Ammon's horn (tissue), 1 donor: ENCODE measurements at places on chromosomes 4 and X.

DNA sequence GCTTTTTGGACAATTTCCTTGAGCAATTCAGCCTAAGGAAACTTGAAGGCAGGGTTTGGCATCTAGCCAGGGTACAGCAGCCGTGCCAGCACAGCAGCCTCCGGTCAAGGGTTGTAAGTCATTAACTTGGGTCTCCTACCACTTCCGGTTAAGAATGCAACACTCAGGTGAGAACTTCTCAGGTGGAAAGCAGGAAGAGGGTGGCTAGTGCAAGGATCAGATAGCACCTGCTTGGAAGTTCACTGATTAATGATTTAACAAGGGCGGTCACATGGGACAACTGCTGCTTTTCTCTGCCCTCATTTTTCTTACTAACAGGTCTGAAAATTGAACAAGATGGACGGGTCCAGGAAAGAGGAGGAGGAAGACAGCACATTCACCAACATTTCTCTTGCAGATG, 30.1 kb upstream of the SCOC start:
- no peak for DNase-seq

DNA sequence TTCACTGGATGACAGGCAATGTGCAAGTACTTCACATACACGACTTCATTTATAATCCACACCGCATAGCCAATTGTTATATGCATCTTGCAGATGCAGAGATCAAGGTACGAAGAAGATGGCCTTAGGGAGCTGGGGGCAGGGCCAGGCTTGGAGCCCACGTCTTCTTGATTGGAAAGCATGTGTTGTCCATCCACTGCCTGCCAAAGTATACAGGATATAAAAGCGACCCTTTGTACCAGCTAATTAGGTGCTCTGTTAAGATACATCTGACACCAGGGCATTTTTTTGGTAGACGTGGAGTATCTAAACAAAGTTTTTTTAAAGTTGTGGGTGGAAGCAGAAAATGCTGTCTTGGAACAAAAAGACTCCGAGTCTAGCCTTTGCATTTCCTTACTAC, 1.4 kb downstream of the C4orf36 start:
- DNase-seq: no peak

DNA sequence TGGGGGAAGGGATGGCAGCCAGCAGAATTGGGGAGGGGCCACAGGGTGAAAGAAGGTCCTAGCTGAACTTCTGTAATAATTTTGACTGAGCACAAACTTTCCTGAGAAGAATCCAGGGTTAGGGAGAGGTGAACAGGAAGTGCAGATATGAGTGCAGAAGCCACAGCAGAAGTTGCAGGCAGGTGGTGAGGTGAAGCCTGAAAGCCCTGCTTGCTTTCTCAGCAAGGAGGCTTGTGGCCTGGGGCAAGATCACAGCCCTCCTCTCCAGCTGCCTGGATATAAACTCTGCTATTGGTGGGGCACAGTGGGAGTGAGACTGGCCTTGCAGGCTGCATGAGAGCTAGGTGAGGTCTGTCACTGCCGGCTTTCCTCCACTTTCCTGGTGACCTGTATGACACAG, 44.1 kb upstream of the UPRT start:
- DNase-seq: no peak

DNA sequence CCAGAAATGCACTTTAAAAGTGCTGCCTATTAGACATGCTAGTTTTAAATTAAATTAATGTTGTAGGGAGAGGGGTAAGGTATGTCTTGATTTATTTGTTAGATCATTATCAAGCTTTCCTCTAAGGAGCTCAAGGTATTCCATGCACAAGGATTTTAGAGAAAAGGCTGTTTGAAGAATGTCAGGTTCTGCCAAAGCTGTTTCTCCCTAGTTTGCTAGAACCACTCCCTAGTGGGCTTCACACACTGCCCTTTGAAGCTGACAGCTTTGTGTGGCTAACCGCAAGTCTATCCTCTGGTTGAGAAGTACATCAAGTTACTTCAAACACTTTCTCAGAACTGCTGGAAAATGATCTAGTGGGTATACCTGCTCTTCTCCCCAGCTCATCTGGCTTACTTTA, 32.3 kb downstream of the RASL11B start:
- DNase-seq: no peak

DNA sequence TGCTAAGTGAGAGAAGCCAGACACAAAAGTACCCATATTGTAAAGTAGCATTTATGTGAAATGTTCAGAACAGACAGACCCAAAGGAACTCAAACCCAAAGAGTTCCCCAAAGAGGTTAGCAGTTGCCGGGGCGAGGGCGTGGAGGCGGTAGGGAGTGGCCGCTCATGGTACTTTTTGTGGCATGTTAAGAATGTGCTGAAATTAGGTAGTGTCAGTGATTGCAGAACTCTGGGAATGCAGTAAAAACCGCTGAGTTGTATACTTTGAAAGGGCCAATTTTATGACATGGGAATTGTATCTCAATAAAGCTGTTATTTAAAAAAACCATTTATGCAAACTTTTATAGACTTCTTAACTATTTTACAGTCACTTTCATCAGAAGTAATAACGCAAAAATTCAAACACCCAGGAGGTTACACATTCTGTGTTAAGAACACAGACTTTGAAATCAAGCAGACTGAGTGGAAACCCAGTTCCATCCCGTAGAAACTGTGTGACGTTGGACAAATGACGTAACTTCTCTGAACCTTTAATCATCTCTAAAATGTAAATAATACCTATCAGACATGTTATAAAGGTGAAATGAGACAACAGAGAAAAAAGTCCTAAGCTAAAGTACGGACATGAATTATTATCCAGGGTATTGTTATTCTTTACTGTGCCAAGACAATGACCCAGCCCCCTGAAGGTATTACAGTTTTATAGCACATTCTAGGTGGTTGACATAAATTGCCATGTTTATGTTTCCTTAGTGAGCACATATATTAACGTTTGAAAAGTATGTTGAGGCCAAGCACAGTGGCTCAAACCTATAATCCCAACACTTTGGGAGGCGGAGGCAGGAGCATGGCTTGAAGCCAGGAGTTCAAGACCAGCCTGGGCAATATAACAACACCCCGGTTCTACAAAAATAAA, 19.7 kb downstream of the ZFP42 start:
- no peak for DNase-seq

DNA sequence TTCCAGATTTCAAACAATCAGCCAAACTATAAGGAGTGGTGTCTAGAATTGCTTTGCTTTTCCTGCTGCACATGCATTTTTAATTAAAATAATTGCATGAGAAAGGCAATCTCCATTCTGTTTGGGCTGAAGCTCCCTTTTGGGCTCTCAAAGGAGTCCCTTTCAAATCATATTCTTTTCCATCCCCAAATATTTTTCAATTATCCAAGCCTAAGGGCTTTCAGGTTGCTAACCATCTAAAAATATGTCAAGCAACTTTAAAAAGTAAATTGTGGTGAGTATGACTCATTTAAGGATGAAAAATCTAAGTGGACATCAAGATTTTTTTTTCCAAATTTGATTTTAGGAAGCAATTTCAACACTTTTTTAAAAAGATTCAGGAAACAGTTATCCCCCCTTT, 28.4 kb downstream of the PIR start:
- no peak for DNase-seq

DNA sequence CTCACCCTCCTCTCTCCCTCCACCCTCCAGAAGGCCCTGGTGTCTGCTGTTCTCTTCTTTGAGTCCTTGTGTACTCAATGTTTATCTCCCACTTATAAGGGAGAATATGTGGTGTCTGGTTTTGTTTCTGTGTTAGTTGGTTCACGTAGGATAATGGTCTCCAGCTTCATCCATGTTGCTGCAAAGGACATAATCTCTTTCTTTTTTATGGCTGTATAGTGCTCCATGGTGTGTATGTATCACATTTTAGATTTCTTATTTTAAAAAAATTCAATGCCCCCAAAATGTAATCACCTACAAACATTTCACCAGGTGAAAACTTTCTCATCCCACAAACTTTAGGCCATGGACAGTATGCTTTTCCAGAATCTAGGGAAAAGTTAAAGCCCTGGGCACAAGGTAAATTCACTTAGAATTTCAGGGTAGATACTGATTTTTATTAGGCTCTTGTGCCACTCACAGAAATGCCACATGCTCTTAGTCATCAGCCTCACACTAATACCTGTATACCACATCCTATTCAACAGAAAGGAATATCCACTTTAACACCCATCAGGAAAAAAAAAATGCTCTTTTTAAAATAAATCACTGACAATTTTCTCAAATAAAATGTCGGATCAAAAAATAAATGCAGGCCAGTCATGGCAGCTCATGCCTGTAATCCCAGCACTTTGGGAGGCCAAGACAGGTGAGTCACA, 104.8 kb upstream of the ENPP6 start:
- DNase-seq: no peak

- peak; percentile 46 for DNase-seq
These were observed 4.7 kb downstream of the HS3ST1 start for GRCh38 chr4:11424000-11424399.

DNA sequence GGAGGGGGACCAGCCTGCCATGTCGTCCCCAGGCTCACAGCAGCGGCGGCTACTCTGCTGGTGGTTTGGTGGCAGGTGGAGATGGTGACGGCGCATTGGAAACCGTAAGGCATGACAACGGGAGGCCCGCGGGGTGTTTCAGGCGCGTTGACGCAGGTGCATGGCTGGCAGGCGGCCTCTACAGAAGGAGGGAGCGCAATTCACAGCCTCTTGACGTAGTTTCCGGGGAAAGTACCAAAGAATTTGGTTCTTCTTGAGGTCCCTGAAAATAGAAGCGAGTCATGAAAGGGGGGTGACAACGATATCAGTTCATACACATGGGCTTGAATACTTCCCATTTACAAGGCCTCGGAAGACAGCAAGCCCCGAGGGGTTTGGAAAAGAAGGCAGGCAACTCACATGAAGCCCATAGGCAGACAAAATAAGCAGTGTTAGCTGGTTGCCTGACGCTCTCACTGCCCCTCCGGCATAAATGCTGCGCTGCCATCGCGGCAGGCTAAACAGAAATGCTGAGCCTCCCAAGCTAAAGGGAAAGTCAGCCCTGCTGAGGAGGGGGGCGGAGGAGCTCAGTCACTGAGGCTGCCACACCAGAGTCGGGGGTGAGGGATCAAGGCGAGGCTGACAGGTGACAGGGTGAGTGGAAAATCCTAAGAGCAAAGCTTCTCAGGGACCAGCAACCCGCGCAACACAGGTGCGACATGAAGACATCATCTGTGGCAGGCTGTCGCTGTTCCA, 52.3 kb upstream of the PDLIM3 start:
- DNase-seq: no peak

DNA sequence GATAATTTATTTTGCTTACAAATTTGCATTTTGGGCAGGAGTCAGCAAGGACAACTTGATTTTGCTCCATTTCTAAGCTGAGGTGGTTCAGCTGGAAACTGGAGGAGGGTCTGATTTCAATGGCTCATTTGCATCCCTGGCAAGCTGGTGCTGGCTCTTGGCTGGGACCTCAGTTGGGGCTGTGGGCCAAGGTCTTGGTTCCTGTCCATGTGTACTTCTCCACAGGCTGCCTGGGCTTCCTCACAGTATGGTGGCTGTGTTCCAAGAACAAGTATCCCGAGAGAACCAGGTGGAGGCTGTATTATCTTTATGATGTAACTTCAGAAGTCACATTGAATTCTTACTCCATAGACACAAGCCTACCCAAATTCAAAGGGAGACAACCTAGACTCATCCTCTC, 77.0 kb upstream of the STX18 start:
- no peak for DNase-seq

GRCh38 chr4:67575232-67576058, 16.9 kb downstream of the STAP1 start:
- DNase-seq: no peak

GRCh38 chr4:185834088-185834487, 22.1 kb upstream of the SORBS2 start:
- DNase-seq: no peak

GRCh38 chr4:109701566-109702410, 1.5 kb downstream of the CASP6 start:
- no peak for DNase-seq

DNA sequence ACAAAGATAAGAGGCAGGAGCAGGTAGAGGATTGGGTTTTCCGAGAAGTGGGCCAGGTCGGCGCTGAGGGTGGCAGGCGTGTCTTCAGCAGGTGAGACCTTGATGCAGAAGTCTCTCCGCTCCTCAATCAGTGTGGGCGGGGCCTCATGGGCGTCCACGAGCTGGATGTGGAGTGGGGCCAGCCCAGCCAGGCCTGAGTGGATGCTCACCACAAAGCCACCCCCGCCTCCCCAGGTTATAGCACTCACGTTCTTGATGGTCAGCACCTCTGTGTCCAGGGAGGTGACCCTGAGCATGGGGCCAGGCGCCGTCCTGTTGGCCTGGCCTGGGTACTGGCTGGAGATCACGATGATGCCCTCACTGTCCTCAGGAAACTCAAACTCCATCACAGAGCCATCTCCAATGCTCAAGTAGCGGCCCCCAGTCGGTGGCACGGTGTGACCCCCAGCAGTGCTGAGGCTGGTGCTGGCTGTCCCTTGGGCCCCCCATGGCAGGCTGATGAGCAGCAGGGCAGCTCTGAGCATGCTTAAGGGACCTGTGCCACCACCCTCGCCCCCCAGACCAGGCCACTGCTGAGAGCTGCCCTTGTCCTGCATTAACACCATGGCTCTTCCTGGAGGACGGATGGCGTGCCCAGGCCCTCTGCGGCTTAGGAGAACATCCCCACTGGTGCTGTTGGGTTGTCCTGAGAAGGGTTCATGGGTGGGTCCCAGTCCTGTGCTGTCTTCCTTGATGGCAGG, 1.9 kb downstream of the SLC10A3 start:
- no peak for DNase-seq

DNA sequence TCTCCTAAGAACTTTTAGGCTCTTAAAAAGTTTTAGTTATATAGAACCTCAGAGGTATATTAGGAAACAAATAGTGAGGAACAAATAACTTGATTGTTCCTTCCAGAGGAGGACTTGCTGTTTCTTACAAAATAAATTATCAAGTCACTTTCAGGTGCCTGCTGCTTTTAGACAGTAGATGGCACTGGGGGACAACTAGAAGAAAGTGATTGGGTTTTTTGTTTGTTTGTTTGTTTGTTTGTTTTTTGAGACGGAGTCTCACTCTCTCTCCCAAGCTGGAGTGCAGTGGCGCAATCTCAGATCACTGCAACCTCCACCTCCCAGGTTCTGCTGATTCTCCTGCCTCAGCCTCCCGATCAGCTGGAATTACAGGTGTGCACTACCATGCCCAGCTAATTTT, 35.4 kb upstream of the CDKL5 start:
- no peak for DNase-seq
